ENCODE measurements at places on chromosomes 11 and 22.
A peak's percentile ranks its signal among the peaks of the same experiment; 100 is the strongest.

DNA sequence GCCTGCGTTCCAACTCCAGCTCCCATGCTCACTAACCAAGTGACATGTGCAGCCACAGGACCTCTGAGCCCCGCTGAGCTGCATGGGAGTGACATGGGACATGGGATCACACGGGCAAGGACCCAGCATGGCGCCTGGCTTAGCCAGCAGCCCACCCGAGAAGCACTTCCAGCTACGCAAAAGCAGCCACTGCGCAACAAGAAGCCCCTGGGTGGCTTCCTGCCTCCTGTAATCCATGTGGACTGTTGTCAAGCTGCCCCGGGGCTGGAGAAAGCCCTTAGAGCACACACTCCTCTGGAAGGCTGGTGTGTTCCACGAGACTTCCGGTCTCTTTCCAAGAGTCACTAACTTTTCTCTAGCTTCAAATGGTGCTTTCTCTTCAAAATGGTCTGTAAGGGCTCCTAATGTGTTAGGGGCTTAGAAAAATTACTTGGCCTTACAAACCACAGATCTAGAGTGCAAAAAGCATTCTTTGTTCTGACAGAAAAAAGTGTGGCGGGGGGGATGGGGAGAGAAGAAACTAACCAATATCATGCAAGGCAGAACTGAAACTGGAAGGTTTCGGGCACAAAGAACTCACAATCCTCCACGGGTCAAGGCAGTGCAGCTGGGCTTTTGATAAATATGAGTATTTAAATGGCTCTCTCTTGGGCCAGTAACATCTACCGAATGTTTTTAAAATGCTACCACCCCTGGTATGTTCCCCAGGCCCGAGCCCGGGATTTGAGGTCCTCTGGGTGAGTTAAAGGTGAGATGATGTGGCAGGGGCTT is 5.5 kb downstream of the C11orf24 start:
- DNase-seq: peak; percentile 99

DNA sequence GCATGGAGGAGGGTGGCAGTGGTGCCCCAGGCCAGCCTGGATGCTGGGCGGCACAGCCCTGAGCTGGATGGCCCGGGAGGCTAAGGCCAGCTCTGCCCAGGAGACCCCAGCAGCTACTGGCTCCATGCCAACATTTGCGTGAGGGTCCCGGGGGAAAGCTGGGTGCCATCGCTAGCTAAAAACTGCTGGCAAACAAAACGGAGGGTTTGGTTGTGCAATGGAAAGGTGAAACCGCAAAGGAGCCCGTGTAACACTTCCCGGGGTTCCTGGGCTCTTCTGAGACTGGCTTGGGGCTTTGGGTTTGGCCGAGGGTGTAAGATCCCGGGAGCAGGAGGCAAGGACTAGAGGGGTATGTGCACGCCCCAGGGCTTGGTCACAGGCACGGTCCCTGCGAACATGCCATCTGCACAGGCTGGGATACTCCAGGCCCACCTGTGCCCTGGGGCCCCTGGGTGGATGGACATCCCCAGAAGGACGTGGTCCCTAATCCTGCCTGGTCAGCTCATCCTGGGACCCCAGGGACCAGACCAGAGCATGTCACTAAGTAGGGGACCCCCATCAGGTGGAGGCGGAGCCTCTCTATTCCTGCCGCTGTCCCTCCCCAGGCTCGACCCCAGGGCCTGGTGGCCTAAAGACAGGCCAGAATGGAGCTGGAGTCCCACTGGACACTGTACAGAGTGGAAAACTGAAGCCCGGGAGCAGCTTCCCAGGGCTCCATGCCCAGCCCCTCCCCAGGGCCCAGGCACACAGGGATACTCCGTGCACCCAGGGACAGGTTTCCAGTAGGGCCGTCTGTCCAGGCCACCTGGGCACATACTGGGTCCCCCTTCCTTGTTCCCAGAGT is 44.6 kb downstream of the IGF2 start:
- no peak for DNase-seq

GRCh38 chr11:126456783-126457542 is 101.5 kb downstream of the ST3GAL4 start:
- DNase-seq: no peak

GRCh38 chr22:32518848-32519247 is 44.2 kb downstream of the FBXO7 start:
- DNase-seq: no peak

GRCh38 chr22:33811686-33812085 is 108.6 kb downstream of the LARGE1 start:
- peak; percentile 48 for DNase-seq

DNA sequence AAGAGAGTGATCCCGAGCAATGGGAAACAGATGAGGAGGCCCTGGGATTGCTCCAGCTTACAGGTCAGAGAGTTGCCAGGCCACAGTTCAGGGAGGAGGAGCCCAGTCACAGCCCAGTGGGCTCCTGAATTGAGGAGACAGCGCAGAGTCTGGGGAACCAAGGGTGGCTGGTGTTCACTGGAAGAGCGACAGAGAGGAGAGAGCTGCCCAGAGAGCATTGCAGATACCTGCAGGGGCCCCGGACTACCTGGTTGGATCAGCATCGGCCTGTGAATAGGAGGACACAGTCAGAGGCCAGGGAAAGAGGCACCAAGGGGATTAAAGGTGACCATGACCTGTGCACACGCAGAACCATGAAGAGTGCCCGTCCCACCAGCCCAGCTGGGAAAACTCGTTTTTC is 648.6 kb downstream of the TBC1D22A start:
- DNase-seq: no peak

- DNase-seq: no peak
Observed at GRCh38 chr11:125773516-125773915, 5.1 kb downstream of the PATE2 start.

DNA sequence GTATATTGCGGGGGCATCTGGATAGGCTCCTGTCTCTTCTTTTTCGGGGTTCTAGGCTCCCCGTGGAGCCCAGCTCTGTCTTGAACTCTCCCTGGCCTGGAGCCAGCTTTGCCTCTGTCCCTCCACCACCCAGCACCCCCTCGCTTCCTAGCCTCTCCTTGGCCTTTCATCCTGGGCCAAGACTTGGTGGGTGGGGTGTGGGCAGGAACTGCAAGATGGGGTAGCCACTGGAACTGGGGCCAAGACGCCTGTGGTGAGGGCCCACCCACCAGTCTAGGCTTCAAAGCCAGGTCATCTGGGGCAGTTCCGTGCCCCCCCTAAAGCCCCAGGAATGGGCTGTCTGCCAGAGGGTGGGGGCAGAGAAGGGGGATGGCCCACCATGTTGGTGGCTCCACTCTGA is 1.7 kb upstream of the CRYBB1 start:
- DNase-seq: no peak

DNA sequence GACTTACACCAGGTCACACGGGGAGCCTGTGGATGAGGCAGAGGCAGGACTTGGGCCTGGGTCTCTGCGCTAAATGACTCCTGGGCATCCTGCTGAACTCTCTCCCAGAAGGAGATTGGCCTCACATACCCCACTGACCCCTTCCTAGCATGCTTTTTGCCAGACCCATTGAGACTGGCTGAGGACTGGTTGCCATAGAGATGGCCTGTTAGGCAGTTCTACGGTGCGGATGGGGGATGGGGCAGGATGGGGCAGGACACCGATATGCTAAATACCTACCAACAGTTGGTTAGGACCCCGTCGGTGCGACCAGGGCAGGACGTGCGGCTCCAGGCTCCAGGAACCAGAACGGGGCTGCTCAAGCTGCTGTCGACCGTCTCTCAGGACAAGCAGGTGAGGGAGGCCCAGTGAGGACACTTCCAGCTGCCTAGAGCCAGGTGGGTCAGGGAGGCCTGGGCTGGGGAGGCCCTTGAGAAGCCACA is at the start of gene TSGA10IP:
Gene TSGA10IP (plus strand): TSS at position 51 of the 482 bp plus-strand sequence. CDS start 196 bp downstream, at position 247.
- no peak for DNase-seq

DNA sequence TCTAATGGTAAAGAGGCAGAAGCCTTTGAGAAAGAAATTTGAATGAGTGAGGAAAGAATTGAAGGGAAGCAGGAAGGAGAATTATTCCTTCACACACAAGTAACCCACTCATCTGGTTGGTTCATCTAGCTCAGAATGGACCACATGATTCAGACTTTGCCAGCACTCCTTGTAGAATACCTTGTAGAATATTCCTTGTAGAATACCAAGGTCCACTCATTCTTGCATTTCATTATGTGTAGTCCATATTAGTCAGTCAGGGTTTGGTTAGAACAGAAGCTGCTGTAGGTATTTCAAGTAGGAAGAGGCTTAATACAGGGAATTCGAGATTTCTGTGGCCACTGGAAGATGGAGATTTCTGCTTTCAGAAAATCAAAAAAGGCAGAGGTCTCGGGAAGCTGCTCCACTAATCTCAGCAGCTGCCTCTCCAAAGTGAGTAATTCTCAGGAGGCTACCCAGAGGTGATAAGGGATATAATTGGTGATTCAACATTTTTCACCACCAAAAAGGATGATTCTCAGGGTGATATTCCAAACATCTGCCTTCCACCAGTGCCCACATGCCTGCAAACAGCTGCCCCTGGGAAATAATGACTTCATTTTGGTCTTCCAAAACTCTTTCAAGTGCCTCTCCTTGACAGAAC is 329.1 kb downstream of the TMEM135 start:
- DNase-seq: no peak

Measured in foreskin melanocyte (primary cell).